Endothelial cell (in vitro differentiated cells): ENCODE measurements at places on chromosomes 12 and 14.

- DNase-seq, result no peak
Observed at GRCh38 chr14:103973354-103973753, 31.0 kb upstream of the RD3L start.

GRCh38 chr14:68141281-68142088, 321.9 kb downstream of the RAD51B start:
- no peak for DNase-seq

DNA sequence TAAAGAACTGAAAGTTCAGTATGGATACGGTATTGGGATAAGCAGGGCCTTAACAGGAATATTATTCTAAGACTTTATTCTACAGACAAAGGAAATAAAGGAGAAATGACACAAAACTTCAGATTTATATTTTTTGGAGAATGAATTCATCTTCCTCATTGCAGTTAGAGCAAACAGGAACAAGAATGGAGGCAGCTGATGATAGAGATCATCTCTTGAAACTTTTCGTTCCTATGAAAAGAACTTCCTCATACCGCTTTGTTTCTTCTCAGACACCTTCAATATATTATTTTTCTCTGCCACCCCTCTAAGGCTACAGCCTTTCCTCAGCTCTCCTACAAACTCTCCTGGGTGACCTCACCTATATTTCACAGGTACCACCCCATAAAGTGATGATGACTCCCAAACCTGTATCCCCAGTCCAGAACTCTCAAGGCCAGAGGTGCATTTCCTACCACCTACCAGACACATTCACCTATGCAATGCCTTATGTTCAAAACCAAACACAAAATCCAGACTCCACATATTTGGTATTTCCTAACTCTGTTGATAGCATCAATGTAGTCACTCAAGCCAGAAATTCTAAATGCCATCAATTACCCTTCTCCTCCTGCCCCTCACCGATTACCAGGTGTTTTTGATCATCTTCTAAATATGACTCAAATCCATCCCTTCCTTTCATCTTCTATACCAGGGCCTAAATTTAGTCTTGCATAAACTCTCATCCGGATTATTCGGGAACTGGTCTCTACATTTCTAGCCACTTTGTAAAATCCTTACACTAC, 7.4 kb downstream of the MAP4K5 start:
- no peak for DNase-seq

DNA sequence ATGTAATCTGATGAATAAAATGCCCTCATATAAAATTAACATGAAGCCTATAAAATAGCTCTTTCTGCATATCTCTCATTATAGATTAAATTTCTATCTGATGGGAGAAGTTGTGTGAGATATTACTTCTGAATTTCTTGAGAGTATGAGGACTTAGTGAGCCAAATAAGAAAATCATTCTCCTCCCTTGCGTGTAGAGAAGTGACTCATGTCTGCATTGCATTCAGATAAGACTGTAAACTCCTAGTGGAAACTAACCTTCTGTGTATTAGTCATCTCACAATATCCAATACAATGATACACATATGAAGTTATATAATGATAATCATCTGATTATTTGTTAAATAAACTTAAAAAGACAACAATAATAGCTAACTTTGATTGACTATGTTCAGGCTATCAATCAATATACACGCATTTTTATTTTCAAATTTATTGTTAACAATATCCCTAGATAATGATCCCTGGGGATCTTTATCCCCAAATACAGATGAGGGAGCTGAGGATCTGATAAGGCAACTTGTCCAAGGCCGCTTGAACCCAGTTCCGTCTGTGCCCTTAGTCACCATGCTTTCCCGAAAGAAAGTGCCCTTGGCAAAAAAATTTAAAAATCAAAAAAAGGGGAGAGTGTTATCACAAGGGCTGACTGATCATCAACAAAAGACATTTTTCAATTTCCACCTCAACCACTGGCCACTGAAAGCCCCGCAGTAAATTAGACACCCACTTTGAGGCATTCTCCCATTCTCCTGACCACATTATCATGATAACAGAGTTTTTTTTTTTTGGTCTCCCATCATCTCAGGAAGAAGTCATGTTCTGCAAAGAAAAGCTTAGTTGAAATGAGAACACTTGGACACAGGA, 189.2 kb upstream of the RASSF8 start:
- DNase-seq, result no peak

GRCh38 chr12:43586646-43587245, 34.7 kb upstream of the ADAMTS20 start:
- no peak for DNase-seq

GRCh38 chr14:101179691-101180211, 276.2 kb upstream of the RTL1 start:
- no peak for DNase-seq

DNA sequence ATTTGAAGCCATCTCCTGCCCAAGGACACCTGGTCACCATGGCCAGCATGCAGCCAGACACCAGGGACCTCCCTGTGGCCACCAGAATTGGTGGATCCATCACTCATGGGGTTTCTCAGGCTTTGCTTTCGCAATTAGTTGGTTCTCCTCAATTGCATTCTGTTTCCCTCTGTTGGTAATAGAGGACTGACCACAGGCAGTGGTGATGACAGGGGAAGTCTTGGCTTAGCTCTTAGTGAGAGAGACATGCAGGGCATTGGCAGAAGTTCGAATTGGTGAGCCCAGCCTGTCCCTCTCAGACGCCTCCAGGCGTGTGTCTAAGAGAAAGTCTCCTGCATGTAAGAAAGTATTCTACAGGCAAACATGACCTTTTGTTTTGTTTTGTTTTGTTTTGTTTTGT, 21.3 kb downstream of the HCAR2 start:
- no peak for DNase-seq

DNA sequence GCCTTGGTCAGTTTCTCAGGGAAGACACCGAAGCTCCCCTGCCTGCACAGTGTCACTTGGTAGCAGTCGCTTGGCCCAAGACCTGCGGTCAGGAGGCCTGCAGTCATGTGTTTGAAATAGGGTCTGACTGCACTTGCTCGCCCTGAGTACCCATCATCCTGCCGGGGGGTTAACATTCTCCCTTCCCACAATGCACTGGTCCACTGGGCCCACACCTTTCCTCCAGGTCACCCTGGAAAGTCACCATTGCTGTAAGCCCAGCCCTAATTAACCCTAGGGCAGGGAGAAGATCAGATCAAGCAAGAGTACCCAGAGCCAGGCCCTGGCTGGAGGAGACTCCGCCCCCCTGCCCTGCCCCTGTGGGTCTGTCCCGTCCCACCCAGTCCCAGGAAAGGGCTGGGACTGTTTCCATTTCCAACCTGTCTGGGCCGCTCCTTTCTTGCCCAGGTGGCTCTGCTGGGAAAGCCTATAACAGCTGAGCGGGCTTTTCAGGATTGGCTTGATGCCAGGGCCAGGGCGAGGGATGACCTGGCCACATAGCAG, 87.1 kb downstream of the ZFP36L1 start:
- DNase-seq, result no peak

DNA sequence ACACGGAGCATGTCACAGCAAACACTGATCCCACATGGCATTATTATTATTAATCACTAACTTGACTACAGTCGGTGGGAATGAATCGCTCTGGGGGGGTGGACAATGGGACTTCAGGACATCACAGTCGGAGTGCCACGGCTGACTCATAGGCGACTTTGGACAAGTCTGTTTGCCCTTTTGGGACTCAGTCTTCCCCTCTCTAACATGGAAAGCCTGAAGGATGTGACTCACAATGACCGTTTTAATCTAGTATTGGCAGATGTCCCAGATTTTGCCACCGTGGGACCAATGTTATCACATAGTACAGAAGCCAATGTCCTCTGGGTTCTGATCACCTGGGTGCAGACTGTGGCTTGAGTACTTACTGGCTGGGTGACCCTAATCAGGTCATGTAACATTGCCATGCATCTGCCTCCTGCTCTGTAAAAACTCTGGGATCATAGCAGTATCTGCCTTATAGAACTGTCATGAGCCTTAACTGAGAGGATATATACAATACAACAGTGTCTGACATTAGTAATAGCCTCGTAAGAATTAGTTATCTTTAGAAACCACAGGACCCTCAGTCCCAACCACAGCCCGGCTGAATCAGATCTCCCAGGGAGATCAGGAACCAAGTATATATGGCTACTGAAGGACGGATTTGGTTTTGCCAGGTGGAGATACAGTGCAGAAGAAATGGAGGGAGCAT, 362.6 kb downstream of the BCL11B start:
- DNase-seq, result no peak

GRCh38 chr14:99685151-99685591, 1.1 kb downstream of the CYP46A1 start:
- DNase-seq, result no peak

DNA sequence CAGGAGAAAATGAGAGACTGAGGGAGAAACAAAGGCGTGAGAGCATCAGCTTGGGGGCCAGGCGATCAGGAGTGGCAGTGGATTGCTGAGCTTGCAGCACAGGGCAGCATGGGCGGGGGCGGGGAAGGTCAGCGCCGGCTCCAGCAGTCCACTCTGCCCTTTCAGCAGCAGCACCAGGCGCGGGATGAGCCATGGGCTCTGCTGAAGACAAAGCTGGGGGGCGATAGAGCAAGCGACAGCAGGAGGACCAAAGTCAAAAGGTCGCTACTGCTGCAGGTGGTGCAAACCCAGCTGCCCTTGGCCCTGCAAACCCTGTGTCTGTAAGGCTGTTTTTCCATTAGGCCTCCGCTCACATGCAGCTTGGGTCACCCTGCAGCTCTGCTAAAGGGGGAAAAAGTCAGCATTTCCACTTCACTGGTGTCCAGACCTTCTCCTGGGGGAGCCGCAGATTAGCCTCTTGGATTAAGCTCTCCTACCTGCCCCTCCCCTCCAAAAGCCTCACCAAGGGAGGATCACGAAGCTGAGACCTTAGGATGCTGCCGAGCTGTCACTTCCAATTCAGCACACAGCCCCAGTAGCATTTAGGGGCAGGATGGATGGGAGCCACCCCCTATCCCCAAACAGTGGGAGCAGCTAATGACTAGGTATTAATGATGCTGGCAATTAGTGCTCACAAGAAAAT, 204.8 kb downstream of the DPF3 start:
- DNase-seq, result no peak

DNA sequence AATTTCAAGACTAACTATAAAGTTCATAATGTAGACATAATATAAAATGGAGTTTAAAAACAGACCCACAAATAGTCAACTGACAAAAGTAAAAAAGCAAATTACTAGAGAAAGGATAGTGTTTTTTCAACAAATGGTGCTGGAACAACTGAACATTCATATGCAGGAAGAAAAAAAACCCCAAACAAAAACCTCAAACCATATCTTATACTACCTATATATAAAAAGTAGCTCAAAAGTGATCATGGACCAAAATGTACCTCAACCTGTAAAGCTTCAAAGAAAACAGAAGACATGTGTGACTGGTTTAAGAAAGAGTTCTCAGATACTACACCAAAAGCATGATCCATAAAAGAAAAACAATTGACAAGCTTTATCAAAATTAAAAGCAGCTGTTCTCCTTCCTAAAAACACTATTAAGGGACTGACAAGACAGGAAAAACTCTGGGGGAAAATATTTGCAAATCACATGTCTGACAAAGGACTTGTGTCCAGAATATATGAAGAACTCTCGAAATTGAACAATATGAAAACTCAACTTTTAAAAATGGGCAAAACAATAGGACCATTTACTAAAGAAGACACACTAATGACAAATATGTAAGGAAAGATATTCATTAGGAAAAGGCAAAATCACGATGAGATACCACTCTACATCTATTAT, 22.7 kb upstream of the ARID4A start:
- DNase-seq, result no peak

DNA sequence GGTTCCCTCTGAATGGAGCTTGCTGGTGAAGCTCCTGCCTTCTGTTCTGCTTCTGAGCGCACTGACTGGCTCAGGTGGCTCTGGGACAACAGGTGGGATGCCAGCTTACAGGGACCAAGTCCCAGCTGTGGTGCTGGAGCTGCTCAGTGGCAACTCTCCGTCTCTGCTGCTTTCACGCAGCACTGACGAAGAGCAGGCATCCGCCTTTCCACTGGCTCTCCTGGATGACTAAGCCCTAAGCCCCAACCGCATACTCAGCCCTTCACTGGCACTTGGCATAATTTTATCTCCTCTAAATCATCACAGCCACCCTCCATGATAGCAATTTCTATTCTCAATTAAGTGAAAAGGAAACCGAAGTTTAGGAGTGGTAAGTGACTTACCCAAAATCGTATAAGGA, 3.7 kb upstream of the RTL1 start:
- no peak for DNase-seq

DNA sequence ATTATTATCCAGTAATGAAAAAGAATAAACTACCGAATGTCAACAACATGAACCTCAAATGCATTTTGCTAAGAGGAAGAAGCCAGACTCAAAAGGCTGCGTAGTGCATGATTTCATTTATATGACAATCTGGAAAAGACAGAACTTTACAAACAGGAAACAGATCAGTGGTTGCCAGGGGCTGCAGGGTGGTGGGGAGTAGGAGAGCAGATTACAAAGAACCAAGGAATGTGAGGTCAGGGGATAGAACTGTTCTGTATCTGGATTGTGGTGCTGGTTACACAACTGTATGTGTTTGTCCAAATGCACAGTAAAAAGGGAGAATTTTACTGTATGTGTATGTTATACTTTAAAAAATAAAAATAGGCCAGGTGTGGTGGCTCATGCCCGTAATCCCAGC, 89.7 kb upstream of the MYL2 start:
- no peak for DNase-seq

- DNase-seq, result no peak
Observed at GRCh38 chr14:103930051-103930604, 1.9 kb downstream of the TDRD9 start.

DNA sequence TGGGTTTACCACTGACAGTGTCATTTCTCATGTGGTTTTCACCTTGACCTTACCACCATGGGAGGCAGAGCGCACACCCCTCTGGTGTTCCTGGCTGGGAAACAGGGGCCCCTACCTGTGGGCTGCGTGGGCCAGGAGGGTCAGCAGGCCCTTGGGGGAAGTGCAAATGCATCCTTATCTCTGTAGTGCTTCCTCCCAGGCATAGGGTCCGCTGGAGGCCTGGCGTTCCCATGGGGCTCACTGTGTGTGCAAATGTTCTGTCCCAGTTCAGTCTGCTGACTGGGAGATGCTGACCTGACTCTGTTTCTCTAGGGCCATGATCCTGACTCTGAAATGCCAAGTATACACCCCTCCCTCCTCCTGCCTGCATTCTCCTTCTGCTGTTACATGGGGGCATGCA, 81.3 kb downstream of the SLC25A47 start:
- DNase-seq, result no peak

GRCh38 chr12:124352839-124353238, 57.9 kb downstream of the RFLNA start:
- DNase-seq, result no peak

- no peak for DNase-seq
Observed at GRCh38 chr14:50059763-50060616, 56.4 kb downstream of the VCPKMT start.

GRCh38 chr12:77152623-77153193, 87.3 kb upstream of the E2F7 start:
- DNase-seq, result no peak

DNA sequence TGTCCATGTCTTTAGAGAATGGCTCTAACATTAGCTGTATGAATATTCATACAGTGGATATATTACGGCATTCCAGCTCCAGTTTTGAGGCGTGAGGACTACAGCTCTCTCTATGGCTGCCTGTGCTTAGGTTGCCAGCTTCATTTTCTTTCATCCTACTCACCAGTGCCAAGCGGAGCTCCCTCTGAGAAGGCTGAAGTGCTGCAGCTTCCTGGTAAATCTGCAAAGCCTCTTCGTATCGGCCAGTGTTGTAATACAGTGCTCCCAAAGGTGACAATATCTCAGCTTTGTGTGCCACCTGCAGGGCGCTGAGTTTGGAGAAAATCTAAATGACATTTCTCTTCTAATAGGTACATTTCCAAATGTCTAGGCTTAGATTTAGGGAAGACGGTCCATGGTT, 19.8 kb upstream of the OVCH1 start:
- no peak for DNase-seq

GRCh38 chr12:4089121-4089606, 184.4 kb upstream of the CCND2 start:
- no peak for DNase-seq
